ENCODE measurements at places on chromosomes 5 and 9.

DNA sequence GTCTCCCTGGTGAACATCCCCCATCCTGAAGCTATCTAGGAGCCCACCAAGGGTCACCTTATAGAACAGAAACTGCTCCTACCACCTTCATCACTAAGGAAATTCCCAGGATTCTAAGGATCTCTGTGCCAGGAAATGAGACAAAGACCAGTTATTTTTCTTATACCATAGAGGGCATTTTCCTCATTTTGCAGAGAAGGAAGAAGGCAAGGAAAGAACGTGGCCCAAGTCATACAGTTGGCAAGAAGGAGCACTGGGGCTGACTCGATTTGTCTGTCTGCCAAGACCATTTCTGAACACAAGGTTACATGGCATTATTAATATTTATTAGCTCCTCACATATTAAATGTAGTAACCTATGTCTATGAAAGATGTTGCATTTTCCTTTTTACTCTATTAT, 49.6 kb upstream of the TNFSF15 start:
- no peak for DNase-seq

DNA sequence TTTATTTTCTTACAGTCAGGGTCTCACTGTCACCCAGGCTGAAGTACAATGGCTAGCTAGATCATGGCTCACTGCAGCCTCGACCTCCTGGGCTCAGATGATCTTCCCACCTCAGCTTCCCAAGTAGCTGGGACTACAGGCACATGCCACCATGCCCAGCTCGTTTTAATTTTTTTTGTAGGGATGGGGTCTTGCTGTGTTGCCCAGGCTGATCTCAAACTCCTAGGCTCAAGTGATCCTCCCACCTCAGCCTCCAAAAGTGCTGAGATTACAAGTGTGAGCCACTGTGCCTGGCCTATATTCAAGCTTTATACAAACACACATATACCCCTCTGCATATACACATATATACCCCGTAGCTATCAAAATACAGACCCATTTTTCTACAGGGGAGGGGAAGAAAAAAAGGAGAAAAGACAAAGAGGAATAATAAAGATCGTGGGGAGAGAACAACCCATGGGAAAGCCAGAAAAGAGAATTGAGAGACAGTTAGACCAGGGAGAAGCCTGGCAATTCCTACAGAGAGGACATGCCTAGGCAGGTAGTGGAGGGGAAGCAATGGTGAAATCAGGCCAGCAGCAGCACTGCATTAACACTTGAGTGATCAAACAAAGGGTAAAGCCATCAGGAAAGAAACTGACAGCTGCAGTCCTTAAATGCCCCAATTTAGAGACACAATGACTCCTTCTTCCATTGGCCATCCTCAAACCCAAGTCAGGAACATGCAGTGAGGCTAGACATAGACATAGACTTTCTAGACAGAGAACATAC, 102.7 kb downstream of the EFNA5 start:
- DNase-seq = no peak

- DNase-seq = no peak
Measured at GRCh38 chr5:25006734-25007133, 362.0 kb upstream of the CDH10 start.

DNA sequence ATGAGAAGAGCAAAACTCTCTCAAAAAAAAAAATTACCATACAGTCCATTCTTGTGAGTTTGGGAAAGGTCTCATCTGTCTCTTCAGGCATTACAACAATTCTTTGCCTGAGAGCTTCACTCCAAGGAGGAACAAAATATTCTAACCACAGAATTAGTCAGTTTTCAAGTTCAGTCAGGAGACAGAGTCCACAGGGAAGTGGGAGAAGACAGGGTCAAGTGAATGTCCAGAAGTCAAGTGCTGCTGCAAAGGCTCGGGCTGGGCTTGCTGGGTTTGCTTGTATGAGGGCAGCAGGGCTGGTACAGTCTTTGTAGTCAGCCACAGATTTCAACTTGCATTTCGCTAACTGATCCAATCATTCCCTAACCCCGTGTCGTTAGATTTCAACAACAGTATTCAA, 17.6 kb upstream of the HEXB start:
- no peak for DNase-seq

DNA sequence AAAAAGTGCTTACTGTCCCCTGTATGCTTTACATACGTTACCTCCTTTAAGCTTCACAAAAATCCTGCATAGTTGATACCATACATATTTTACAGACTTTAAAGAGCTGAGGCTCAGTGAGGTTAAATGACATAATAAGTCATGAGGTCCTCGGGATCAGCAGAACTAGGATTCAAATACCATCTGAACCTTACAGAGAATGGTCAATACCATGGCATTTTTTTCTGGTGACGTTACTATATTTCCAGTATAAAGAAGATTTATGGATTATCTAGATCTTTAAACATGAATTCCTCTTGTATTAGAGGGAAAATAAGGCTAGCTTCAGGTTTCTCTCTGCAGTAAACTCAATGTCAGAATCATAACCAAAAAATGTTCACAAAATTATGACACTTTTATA, 153.7 kb upstream of the GPR151 start:
- no peak for DNase-seq
